ENCODE measurements at places on chromosomes 5 and 9.

DNA sequence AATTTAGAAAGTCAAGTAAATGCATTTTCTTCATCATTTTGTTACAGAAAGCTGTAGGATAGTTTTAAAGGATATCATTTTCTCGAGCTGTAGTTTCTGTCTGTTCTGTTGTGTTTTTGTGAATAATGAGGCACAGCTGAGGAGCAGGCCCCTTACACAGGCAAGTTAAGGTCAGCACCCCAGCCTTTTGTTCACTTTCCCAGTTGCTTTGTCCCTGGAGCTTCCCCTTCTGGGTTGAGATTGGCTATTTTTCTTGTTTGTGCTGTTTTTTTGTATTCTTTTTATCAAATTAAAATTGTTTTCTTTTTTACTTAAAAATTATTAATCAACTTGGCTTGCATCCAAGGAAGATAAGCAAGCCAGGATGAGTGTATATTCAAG lies 213.8 kb upstream of the ACTBL2 start:
- no peak for DNase-seq

DNA sequence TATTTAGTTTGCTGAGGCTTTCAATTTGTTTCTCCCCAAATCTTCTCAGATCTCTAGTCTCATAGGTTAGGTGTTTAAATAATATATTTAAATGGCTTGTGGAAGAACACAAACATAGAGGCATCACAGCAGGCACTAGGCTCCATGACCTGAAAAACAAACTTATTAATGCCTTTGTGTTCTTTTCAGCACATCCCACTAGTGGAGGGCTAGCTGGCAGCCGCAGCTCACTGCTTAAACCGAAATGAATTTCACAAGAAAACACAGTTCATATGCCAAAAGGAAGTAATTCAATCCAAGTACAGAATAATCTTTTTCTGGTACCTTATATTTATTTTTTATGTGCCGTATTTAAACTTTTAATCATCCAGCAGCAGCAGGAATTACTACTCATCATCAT lies 382.5 kb downstream of the PLK2 start:
- no peak for DNase-seq

GRCh38 chr5:133995883-133996563 lies 8.8 kb downstream of the VDAC1 start:
- DNase-seq = no peak

- no peak for DNase-seq
Observed at GRCh38 chr9:70411121-70411929, 3.1 kb downstream of the KLF9 start.

- no peak for DNase-seq
Observed at GRCh38 chr5:22651355-22651754, 201.8 kb downstream of the CDH12 start.

DNA sequence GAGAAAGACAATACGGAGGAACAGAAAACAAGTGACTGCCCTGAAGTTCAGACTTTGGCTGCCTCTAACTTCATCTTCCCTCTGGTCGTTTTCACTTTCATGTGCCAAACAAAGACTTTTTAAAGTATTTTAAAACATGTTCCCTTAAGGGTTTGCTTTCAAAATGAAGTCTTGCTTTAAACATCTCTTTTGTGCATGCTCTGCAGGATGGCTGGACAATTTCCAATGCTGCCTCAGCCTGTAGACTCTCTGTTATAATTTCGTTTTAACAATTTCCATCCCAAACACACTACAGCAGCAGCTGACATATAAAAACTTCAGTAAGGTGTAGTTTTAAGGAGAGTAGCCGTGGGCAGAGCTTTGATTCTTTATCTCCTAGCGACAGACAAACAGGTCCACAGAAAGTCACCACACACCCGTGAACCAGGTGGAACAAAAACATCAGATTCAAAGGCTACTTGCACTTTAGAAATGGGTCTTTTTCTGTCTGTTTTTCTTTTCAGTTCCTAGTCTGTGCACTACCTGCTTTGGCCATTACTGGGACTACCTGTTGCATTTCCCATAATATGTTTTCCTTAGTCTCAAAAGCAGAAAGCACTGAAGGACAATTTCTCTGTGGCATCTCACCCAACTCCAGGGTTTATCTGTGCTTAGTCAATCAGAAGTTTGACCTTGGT lies 308.9 kb downstream of the DTWD2 start:
- DNase-seq = no peak

DNA sequence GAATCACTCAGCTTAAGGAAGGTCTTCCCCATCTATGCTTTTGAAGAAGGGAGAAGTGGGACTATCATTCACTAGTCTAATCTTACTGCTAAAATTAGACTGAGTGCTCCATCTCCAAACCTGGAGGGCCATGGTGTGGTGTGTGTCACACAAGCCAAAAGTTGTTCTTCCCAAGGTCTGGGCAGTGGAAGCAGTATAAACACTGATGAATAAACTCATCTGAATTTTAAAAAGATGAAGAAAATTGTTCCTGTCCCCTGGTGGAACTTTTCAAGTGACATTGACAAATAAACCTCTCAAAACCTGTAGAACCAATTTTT lies 16.2 kb downstream of the STX17 start:
- no peak for DNase-seq

DNA sequence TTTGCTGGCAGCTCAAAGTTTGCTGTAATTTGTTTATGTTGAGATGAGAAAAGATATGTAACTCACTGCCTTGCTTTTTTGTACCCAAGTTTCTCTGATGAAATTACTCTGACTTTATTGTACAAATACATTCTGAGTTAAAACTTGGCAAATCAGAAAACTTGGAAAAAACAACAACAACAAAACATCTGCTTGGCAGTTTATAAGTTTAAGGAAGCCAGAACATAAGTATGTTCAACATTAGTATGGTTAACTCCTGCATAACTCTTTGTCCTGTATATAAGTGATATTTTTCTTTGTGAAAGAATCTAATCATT lies 233.1 kb downstream of the MAST4 start:
- DNase-seq = no peak

DNA sequence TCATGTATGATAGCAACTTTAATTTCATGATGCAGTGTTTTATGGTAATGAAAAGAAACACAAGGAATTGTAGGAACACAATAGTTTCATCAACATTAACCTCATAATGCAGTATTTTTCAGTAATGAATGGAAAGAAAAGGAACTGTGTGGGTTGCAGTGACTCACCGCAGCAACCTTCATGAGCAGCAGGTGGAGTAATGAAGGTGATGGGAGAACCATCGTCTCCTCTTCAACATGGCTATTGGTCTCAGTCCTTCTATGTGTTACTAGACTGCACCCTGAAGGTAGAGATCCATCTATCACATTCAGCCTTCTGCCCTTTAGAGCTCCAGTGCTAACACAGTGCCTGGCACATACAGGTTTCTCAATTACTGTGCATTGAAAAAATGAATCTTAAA lies 58.0 kb downstream of the TMEM215 start:
- no peak for DNase-seq

- no peak for DNase-seq
Observed at GRCh38 chr5:54721116-54721515, 203.6 kb downstream of the SNX18 start.

- no peak for DNase-seq
Observed at GRCh38 chr5:170067574-170068170, 38.0 kb upstream of the FOXI1 start.

- DNase-seq = no peak
Observed at GRCh38 chr9:124790301-124790700, 13.4 kb downstream of the OLFML2A start.

DNA sequence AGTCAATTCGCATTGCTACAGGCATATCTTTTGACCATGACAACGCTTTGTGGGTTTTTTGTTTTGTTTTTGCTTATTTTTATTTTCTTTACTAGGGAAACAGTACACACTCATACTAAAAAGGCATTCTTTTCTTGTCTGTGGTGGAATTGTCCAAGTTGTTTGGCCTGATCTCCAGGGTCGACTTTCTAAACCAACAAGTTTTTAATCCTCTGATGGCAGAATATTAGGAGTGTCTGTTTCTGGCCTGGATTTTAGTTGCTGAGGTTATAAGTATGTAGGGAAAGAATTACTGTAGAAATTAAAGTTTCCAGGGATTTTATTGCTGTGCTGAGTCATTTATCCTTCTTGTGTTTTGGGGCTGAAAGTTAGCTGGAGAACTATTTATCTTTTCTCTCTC lies 218.5 kb downstream of the TAF11L14 start:
- DNase-seq = no peak

GRCh38 chr5:133839721-133840120 lies 128.7 kb downstream of the C5orf15 start:
- DNase-seq = no peak
